ENCODE measurements at places on chromosomes 5 and 9. TPM values are rescaled to one million over a fixed set of nuclear protein-coding genes. Genes with fewer than 3 reads are reported as not detected.

Gene NSG2
- total RNA-seq = not detected

Gene TMEFF1
- 19.6 TPM for total RNA-seq

Gene TMEM174
- total RNA-seq = not detected

Gene MVB12B
- 5.2 TPM for total RNA-seq

Gene PPP2R2B
- total RNA-seq = 0.27 TPM

Gene IL7R
- total RNA-seq = 3.8 TPM

Gene LCN9
- total RNA-seq = not detected

Measured in mammary microvascular endothelial cell (primary cell).